ENCODE measurements at places on chromosomes 7 and 10.
A peak's percentile ranks its signal among the peaks of the same experiment; 100 is the strongest.

GRCh38 chr10:98295401-98295811 is 27.4 kb upstream of the LOXL4 start:
- no peak for DNase-seq

- DNase-seq, result no peak
Observed at GRCh38 chr10:71631007-71631861, 88.3 kb downstream of the C10orf105 start.

DNA sequence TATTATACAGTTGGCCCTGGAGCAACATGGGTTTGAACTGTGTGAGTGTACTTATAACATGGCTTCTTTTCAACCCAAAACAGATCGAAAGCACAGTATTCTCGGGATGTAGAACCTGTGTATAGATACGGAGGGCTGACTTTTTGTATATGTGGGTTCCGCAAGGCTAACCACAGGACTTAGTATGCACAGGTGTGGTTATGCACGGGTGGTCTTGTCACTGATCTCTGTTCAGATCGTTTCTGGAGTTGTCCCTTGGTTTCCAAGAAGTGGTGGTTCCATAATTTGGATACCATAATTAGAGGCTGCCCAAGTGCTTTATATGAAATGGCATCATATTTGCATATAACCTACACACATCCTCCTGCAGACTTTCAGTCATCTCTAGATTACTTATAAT is 10.9 kb upstream of the BHLHA15 start:
- DNase-seq, result no peak

GRCh38 chr10:14153570-14154055 is 177.1 kb downstream of the FRMD4A start:
- DNase-seq, result peak; percentile 11

GRCh38 chr10:127159648-127160245 is 36.6 kb downstream of the INSYN2A start:
- DNase-seq, result no peak

GRCh38 chr7:48636391-48637015 is 287.8 kb upstream of the CDC14C start:
- no peak for DNase-seq

DNA sequence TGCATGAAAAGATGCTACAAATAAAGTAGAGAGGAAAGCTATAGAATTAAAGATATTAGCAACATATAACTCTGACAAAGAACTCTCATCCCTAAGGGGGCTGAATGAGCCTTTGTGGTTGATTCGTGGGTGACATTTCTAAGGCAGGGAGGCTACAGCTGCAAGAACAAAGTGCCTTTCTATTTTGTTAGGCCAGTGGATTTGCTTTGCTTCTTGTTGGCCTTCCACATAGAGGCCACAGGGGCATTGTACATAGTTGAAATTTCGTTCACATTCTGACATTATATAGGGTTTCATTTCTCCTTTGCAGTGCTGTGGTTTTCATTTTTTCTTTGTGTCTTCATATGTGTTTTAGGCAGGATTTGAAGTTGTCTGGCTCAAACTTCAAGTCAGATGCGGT is 819.2 kb upstream of the C7orf33 start:
- DNase-seq, result no peak

All from NCI-H2029 (cell line).